ENCODE measurements at places on chromosomes 13 and 19. TPM values are rescaled to one million over a fixed set of nuclear protein-coding genes. Genes with fewer than 3 reads are reported as not detected.

RBM42 gene
- 58.6 TPM for polyA plus RNA-seq

TUBB4A gene
- polyA plus RNA-seq: 0.76 TPM

ZNF229 gene
- 1.4 TPM for polyA plus RNA-seq

EBI3 gene
- 2.7 TPM for polyA plus RNA-seq

DNA sequence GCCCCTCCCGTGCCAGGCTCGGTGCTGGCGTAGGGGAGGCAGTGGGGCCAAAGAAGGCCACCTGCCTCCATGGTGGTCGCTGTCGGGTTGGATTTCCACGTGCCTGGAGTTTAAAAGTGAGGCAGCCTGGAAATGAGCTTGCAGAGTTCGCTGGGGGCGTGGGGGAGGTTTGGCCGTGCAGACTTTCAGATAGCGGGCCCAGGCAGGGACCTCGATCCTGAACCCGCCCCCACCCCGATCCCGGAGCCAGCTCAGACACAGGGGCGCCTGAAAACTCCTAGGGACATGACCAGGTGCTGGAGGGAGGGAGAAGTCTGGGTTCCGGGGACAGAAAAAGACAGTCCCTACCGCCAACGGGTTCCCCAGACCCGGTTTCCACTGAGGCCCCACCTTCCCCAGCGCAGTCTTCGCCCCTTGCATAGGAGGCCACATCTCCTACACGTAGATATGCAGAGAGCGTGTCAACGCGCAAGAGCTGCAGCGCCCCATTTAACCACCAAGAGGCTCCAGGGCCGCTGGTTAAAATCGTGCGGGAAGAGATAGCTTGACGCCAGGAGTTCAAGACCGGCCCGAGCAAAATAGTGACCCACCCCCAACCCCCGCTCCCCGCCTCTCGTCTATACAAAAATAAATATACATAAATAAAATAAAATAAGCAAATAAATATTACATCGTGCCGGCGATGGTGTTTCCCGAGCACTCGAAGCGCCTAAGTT is 8.5 kb downstream of the CCDC8 start:
- peak; percentile 90 for DNase-seq

GRCh38 chr13:43388282-43389034 is 365.1 kb downstream of the DNAJC15 start:
- peak; percentile 47 for DNase-seq

DNA sequence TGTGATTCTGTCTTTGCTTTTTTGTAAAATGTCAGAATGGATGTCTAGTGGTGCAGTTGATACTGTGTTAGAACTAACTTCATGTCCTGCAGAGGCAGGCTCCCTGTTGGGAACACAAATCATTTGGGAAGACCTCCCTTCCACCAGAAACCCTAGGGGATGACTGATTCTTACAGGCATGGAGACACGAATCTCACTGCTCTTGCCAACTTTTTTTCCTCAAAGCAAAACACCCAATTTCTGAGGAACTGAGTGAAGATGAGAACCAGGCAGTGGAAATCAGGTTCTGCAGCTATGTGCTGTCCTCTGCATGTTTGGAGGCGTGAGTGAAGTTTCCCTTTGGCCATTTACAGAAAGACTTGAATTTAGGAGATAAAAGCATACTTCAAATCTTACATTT is 87.5 kb upstream of the CSNK1A1L start:
- DNase-seq: no peak

DNA sequence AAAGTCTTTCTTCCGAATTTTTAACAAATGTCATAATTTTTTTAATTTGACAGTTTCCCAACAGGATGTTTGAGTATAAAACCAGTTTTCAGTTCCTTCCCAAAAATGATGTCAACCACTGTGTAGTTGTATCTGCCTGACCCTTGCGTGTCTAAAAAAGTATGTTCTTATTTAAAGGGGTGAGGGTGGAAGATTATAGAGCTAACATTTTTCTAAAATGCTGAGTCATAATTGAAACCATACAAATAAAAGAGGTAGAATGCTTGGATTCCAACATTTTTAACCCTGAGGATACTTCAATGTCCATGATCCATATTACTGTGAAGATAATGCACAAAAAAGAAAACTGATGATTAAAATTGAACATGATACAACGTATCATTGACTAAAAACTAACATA is 1388.8 kb downstream of the UQCRFS1 start:
- no peak for DNase-seq

- peak; percentile 29 for DNase-seq
Observed at GRCh38 chr19:17035842-17036424, 9.3 kb upstream of the CPAMD8 start.

- DNase-seq: no peak
Observed at GRCh38 chr13:27174766-27175455, 3.3 kb upstream of the USP12 start.

GRCh38 chr19:53865918-53866864 is 1.5 kb upstream of the MYADM start:
- DNase-seq: peak; percentile 95

GRCh38 chr19:6577476-6578125 is 13.3 kb downstream of the CD70 start:
- DNase-seq: no peak

DNA sequence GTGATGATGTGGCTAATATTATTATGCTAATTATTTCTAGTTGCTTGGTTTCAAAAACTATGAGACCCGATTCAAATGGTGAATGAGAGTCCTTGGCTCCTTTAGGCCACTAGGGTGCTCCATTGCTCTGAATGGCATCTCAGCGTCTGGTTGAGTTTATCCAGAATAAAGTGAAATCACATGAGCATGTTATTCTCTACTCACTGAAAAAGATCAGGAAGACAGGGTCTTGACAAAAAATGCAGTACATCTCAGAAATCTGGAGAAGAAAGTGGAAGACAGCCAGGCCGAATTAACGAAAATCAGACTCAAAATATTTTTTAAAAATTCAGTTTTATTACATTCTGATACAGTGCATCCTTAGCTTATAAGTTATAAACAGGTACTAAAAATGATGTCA is 516.2 kb downstream of the MYO16 start:
- DNase-seq: peak; percentile 55
